ENCODE measurements at places on chromosomes 7 and 10.
A peak's percentile ranks its signal among the peaks of the same experiment; 100 is the strongest.

GRCh38 chr10:47042780-47043750 lies 131.8 kb downstream of the PTPN20 start:
- peak; percentile 68 for DNase-seq

GRCh38 chr10:73413108-73413527 lies 740 bp downstream of the ANXA7 start:
- DNase-seq, result no peak

GRCh38 chr7:38507384-38507783 lies 123.8 kb downstream of the AMPH start:
- no peak for DNase-seq

DNA sequence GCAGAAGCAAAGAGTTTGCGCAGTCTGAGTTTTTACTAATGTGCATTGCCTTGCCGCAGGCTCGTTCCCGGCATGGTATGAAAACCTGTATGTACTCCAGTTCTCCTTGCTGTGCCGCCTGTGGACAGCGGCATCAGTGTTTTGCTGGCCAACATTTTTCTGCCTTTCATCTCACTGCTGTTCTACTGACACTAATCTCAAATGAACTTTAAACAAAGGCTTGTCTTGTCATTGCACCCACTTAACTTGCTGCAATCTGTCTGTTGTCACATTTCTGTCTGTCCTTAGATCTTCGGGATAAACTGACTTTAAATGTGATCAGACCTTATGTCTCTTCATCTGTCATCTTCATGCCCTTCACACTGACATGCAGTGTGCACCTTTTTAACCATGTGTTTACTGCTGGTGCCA lies 71.7 kb upstream of the ZNRF2 start:
- no peak for DNase-seq

DNA sequence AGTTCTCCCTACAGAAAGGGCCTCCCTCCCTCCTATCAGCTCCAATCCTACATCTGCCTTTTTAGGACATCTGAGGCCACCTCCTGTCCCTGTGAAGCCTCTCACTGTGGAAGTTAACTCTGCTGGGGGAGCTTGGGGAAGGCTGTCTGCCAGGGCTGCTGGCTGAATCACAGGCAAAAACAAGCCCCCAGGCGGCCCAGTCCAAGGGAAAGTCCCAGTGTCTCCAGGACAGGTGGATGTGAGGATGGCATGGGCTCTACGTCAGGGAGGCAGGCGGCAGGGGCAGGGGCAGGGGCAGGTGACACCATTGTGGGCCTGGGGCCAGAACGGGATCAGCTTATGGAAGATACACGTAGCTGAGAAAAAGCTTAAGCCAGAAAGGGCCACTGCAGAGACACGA lies 240.2 kb downstream of the MAD1L1 start:
- no peak for DNase-seq

DNA sequence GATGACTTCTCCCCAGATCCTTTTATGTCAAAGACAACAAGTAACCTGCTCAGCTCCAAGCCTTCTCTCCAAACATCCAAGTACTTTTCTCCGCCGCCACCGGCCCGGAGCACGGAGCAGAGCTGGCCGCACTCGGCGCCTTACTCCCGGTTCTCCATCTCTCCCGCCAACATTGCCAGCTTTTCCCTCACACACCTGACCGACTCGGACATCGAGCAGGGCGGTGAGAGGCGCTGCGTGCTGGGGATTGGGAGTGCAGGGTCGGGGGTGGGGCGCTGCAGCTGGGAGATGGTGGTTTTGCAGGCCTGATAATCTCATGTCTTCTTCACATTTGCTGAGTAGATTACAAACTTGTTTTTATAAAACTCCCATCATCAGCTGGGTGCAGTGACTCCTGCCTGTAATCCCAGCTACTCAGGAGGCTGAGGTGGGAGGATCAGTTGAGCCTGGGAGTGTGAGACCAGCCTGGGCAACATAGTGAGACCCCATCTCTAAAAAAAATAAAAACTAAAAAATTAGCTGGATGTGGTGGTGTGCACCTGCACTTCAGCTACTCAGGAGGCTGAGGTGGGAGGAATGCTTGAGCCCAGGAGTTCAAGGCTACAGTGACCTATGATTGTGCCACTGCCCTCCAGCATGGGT lies 7.2 kb upstream of the BHLHA15 start:
- DNase-seq, result no peak

Measured in spleen (tissue), 13 donors.